ENCODE measurements at places on chromosomes 1 and 21.

DNA sequence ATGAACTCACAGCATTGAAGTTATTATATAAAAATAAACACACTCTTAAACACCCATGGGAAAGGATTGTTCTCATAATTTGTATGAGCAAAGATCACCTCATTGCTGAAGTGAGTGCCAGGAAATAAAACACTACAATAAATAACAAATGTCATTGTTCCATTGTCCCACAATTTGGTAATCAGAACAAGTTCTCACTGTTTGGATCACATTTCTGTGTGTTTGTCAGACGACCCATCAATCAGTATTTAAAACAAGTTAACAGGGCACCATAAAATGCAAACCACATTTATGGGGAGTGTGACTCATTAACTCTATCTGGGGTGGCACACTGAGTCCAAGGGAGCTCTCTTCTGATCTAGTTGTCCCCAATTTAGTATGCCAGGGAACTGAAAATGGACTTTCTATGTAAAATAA lies 124.5 kb downstream of the PTPRC start:
- peak; percentile 92 for DNase-seq

DNA sequence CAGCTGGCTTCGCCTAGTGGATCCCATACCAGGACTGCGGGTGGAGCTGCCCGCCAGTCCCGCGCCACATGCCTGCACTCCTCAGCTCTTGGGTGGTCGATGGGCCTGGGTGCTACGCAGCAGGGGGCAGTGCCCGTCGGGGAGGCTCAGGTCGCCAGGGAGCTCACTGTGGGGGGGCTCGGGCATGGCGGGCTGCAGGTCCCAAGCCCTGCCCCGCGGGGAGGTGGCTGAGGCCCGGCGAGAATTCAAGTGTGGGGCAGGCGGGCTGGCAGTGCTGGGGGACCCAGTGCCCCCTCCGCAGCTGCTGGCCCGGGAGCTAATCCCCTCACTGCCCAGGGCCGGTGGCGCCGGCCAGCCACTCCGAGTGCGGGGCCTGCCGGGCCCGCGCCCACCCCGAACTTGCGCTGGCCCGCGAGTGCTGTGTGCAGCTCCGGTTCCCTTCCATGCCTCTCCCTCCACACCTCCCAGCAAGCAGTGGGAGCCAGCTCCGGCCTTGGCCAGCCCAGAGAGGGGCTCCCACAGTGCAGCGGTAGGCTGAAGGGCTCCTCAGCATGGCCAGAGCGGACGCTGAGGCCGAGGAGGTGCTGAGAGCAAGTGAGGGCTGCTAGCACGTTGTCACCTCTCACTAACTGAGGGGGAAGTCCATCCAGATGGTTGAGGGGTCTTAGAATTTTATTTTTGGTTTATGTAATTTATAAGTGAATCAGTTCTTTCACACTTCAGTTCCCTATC lies 85.2 kb upstream of the HMCN1 start:
- DNase-seq, result no peak

DNA sequence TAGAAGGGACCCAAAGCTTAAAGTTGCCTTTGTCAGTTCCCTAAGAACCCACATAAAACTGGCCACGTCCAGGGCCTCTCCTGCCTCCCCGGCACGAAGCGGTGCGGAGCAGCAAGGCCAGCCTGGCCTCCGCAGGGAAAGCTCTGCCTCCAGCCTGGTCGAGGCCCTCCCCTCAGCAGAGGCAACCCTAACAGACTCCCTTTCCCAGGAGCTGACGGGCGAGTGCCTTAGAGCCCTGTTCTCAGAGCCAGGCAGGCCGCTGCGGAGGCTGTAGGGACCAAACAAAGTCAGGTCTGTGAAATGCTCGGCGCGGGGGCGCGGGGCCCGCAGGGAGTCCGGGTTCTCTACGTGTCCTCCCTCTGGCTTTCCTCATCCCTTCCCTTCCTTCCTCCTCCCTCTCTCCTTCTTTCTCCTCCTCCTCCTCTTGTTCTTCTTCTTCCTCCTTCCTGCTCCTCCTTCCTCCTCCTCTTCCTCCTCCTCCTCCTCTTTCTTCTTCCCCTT lies 40.7 kb downstream of the RIPK4 start:
- no peak for DNase-seq

DNA sequence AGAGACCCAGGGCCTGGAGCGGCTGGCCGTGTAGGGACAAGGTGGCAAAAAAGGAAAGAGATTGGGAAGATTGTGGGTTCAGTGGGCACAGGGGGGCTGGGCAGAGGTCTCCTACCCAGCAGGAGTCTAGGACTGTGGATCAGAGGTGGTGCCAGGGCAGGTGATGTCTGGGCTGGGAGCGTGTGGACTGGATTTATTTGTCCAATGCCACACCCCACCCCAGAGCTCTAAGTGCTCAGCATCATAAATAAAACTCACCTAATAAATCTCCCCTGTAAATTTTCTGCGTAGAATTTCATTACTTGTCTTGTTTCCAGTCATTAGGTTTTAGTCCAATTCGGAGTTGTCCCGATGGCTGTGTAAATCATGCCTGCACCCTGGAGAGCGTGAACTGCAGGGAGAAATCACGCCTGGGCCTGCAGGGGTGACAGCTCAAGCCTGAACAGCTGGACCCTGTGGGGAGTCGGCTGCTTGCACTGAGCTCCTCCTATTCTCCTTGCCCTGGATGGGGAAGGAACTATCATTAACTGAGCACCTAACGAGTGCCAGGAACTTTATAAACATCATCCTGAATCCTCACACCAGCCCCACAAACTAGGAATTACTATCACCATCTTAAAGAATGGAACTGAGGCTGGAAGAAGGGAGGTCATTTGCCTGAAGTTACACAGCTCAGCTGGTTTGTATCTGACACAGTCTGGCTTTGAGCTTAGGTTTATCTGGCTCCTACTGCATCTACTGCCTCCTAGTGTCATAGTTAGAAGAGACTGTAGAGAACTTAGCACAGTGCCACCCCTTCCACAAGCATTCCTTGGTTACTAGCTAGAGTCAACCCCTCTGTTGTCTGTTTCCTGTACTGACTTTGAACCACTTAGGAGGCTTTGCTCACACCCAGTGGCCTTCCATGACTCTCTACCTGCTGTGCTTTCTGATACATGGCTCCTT lies 25.0 kb upstream of the POU3F1 start:
- DNase-seq, result peak; percentile 25

GRCh38 chr1:6956488-6957159 lies 171.4 kb downstream of the CAMTA1 start:
- peak; percentile 65 for DNase-seq
